LNCaP clone FGC (cell line): ENCODE measurements at places on chromosomes 2 and 18.

DNA sequence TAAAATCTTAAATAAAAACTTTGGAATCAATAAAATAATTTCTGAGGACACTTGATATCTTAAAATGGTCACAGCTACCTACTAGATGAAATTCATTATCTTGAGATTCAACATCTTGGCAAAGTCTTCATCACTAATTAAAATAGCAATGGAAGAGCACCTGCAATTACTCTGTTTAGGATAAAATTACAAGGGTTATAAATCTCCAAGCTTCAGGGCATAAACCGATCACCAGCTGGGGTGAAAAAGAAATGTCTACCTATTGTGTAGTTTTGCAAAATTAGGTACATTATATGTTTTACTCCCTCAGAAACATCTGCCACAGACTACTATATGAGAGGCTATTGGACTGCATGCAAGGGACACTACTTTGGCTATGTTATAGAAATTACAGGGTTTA lies 327.1 kb downstream of the CCDC178 start:
- DNase-seq: no peak

GRCh38 chr2:170222298-170222697 lies 44.4 kb downstream of the MYO3B start:
- no peak for DNase-seq

DNA sequence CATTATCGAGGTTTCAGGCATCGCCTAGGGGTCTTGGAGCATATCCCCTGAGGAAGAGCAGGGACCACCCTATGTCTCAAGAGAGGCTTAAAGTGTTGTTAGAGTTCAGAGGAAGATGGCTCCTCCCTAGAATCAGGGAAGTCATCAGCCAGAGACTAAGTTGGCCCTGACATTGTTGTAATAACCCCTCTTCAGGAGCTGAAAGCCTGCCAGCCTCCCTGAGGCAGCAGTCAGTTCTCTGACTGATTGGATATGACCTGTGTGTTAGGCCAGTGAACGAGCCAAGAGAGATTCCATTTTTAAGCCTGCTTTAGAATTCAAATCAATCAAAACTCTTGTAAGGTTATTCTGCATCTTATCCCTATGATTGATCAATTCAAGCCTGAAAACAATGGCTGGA lies 34.9 kb downstream of the ARHGAP28 start:
- DNase-seq: no peak

DNA sequence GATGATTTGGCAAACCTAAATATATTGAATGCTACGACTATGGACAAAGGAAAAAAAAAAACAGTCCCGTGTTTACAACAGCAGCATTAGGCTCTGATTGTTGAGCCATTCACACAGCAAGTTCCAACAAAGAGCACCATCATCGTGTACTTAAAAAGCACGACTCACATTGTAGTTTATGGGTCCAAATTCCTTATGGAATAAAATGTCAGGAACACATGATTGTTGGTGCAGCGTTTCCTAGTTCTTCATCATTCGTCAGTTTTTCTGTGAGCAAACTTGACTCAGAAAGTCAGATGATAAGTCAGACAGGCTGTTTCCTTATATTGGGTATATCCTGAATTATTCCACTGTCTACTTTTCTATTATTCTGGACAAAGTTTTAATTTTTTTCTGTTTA lies 10.0 kb upstream of the KIDINS220 start:
- no peak for DNase-seq

- no peak for DNase-seq
These were observed 44.5 kb upstream of the CHN1 start for GRCh38 chr2:175049661-175050060.

DNA sequence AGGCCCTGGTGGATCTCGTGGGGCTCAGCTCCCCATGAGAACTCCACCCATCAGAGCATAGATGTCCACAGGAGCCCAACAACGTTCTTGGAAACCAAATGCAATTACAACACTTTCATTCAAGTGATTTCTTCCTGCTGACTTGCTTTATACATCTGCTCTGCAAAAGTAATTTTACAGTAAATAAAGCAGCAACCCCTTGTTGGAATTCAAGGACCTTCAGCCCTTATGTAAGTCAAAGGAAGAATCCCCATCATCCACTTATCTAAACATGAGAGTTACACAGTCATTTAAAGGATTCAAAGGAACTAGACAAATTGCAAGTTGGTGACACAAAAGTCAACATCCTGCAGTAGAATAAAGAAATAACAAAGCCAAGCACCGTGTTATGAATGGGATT lies 17.1 kb upstream of the ANTXR1 start:
- DNase-seq: no peak

- DNase-seq: no peak
These were observed 145.5 kb downstream of the MEIS1 start for GRCh38 chr2:66580166-66581049.

DNA sequence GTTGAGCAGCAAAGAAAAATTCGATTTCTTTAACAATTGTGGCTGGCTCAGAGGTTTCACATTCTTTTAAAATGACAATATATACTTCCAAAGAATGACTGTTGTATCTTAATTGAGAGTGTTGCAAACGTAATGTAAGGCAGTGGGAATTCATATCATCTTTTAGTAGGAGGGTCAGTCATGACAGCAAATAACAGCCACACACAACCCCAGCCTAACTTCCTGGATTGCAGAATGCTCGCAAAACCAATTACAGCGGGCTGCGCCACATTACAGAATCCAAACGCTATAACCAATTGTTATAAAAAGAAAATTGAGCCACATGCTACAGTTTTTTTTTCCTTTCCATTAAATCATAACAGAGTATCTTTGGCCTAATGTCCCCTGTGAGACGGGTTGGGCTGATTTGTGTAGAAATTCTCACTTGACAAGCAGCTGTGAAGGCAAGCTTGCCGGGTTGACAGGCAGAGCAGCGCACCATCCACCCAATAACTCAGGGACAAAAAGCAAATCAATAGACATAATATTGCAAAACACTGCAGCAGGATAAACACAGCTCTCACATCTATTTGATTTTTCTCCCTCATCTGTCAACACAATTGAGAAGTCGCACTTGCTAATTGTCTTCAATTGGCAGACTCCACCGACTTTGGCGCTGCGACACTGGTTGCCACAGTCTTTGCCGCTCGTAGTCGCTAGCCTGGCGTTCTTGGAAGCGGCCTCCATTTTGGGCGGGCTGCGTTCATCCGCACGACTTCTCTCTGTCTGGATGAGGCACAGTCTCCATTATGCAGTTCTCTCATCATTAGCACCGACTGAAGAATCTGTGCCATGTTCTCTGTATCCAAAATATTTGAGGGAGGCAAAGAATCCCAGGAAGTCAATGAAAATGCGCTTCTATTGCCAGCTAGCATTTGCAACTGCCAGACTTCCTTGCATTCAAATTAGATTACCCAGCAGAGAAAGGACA lies 95.0 kb upstream of the CCDC68 start:
- no peak for DNase-seq

GRCh38 chr2:178309541-178309940 lies 115.2 kb downstream of the OSBPL6 start:
- no peak for DNase-seq

DNA sequence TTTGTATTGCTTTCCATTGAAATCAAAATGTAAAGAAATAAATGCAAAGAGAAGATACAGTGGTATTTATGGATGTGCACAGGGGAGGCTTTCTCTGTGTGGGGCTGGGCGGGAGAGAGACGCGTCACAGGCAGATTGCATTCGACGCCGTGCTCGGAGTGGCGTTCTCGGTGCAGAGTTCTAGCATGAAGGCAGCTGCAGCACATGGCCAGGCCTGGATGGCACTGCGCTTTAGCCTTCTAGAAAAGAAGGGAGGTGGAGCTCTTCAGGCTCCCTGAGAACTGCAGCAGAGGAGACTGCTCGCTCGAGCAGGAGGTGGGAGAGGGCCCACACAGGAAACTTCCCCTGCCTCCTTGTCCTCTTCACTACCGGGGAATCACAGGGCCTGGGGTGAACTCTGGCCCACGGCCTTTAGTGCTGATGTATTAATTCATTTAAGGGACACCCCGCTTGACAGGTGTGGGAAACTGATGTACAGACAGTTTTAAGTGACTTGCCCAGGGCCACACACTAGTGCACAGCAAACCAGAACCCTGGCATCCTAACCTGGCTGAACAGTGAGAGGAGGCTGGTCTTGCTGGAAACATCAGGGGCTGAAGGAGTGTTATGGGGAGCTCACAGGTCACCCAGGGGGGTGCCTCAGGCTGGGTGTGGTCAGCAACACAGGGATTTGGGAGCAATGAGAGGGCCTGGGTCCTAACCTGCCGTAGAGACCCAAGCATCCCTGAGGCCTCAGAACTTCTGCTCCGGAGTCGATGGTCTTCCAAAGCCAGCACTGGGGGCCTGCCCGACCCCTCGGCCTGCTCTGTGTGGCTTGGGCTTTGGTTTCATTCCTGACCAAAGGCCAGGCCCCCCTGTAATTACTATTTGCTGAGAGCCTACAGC lies 199.9 kb downstream of the HDAC4 start:
- no peak for DNase-seq

- DNase-seq: no peak
These were observed 454.5 kb downstream of the XIRP2 start for GRCh38 chr2:167342769-167343168.

- no peak for DNase-seq
These were observed 7.6 kb downstream of the OSR1 start for GRCh38 chr2:19350678-19351401.

- DNase-seq: no peak
These were observed 20.6 kb downstream of the NPAS2 start for GRCh38 chr2:100840519-100840918.

DNA sequence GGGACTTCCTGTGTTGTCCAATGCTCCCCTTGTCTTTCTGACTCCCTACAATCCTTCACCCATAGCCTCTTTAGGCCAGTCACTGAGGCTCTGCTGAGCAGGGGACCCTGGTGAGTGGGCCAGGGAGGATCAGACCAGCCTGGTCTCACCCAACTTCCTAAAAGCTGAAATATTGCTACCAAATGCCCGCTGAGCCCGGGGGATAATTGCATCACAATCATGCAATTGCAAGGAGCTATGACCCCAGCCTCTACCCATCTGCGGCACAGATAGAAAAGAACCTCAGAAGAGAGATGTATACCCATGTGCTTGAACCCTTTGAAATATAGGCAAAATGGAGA lies 3.7 kb upstream of the SP100 start:
- DNase-seq: no peak

GRCh38 chr2:188269004-188269403 lies 22.7 kb upstream of the GULP1 start:
- no peak for DNase-seq

GRCh38 chr18:48138210-48138609 lies 207.8 kb upstream of the SMAD2 start:
- DNase-seq: no peak

DNA sequence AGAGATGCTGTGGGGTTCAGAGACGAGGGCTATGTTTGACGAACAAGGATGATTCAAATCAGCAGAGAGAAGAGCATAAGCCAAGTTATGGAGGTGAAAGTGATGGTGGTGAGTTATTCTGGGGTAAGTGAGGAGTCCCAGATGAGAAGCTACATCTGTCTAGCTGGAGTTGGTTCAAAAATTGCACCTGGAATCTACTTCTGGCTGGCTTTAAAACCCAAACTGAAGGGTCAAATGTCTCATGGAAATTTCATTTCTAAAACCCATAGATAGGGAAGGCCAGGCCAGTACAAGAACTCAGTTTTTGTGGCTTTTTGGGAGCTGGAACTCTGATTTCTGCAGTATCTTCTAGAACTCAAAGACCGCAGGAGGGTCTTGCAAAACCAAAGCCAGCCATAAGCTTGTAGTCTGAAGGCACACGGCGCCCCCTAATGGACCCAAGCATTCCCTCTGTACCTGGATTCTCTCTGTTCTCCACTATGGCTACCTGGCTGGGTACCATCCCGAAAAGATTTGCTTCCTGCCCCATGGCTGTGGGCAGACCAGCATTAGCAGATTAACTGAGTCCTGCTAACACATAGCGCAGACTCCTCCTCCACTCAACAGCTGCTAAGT lies 229.1 kb upstream of the SLC14A2 start:
- DNase-seq: no peak

- no peak for DNase-seq
These were observed 7.4 kb downstream of the SMAD7 start for GRCh38 chr18:48943333-48943732.

GRCh38 chr2:117858892-117859531 lies 44.5 kb downstream of the DDX18 start:
- no peak for DNase-seq

DNA sequence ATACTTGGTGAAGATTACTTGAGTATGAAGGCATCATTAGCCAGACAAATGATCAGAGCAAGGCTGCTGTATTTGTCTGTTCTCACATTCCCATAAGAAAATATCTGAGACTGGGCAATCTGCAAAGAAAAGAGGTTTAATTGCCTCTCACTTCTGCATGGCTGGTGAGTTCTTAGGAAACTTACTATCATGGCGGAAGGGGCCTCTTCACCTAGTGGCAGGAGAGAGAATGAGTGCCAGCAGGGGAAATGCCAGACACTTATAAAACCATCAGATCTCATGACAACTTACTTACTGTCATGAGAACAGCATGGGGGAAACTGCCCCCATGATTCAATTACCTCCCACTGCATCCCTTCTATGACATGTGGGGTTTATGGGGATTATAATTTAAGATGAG lies 452.3 kb downstream of the GALR1 start:
- DNase-seq: no peak
